ENCODE measurements at places on chromosomes 4 and X.

DNA sequence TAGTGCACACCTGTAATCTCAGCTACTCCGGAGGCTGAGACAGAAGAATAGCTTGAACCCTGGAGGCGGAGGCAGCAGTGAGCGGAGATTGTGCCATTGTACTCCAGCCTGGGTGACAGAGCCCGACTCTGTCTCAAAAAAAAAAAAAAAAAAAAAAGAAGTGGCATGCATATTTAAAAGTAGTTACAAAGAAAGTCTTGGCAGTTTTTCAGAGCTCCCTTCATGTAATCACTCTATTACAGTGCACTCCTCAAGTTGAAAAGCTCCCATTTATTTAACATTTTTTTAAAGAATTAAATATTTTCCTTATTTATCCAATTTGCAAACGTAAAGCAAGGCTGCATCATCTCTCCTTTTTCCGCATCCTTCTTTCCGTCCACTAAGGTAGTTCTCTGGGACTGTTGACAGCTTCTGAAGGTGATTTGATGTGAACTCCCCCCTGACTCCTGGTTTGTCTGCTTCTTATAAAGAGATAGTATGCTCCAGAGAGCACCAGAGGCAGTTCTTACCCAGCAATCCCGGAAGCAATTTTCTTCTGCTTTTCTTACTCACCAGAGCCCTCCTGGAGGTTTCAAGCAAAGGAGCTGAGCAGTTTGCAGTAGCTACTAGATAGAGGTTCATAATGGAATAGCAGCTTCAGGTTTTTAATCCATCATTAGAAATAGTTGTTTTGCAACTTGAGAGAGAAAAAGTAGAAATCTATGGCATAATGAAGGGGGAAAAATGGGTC is 151.0 kb downstream of the PALLD start:
- no peak for DNase-seq

DNA sequence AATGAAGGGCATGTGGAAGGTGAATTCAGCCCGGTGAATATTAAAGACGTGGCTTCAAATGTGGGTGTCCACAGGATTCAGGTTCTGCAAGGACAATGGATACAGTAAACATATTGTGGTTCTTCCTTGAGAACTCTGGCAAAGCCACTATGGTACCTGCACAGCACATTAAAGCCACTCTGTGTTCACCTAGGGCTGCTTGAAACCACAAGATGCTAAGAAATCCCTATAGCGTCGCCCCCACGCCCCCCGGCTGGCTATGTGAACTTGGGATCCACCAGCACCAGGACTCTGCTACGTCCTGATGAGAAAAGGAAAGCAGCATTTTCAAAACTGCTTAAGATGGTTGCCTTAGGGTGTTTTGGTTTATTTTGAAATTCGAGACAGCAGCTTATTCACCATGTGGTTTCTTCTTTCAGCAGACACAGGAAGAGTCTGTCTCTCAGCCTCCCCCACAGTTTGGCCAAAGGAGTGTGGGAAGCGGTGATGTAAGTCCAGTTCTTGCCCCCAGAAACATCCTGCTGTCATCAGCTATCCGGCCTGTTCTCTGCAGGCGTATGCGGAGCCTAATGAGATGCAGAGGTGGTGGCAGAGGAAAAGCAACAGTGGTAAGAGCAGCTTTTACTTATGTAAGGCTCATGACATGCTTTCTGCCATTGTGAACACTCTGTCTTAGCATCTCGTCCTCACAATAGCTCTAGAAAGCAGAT is 111.5 kb downstream of the AFAP1 start:
- peak; percentile 44 for DNase-seq

DNA sequence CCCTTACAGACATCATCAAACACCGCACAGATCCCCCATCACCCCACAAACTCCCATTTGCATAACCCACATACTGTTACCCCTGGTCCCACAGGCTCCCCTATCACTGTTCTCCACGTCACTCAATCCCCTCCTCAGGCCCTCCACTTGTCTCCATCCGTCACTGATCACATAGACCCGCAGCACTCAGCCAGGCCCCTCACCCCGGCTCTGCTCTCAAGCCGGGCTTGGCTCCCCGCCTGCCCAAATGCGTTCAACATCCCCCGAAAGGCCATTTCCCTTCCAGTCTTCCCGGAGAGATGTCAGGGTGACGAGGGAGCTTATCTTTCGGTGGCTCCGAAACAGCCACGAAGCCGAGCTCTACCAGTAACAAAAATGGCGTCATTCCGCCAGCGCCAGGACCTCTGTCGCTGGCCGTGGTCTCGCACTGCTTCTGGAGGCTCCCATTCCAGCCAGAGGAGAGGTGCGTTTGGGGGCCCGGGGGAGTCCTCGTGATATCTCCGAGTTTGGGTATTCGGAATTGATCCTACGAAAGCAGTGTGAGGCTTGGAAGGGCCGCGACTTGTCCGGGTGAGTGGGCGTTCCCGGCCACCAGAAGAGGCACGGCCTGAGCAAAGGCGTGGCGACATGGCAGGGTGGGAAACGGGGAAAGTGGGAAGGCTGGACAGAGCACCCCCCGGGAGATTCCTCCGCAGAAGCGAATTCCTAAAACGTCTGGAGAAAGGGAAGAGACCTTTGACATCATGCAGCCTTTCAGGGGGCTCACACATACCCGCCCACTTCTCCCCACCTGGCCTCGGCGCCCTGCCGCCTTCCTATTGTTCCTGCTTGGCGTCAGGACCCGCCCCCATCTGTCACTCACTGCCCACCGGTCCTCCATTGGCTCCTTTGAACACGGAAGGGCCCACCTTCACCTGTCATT is at the start of gene ZNF630:
ZNF630 (minus strand) TSS at position 577 of the 922 bp plus-strand sequence. CDS start 4,754 bp downstream, outside the sequence.
- peak; percentile 63 for DNase-seq

DNA sequence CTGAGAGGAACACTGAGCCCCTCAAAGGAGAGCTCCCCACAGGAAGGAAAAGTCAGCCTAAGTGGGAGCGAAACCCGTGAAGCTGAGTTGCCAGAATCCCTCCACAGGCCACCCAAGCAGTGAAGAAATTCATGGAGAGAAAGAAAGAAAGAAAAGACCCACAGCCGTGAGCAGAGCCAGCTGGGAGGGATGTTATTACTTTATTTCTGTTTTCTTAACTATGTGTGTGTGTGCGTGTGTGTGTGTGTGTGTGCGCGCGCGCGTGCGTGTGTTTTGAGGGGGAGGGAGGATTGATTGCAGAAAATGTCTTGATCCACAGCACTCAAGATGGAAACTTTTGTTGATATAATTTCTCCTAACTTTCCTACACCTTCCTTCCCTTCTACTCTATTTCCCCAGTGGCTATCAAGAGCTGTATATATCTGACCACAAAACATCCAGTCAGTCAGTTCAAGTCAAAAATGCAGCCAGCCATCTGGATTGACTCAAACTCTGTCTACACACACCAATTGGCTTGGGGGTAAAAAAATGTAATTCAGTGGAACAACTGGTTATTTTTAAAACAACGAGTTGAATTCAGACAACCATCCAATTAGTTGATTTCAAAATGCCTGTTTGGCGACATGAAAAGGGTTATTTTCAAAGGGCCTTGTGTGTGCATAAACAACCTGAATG is 13.8 kb upstream of the GPC3 start:
- DNase-seq, result no peak

DNA sequence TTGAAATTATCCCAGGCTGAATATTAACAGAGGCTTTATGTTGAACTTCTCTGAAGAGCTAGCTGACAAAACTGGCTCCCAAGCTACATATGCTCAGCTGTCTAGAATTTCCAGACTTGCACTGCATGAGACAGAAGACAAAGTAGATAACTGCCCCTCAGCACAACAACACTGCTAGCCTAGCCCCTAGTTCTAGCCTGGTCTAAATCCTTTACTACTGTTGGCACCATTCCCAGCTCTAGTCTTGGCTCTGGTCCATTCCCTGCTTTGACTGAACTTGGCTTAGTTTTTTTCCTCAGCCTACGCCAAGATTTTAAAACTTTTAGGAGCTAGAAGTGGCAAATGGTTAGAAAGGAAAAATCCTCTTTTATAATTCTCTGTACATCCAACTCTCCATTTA is 7.6 kb upstream of the OPHN1 start:
- DNase-seq, result no peak

- DNase-seq, result no peak
These were observed 119.2 kb upstream of the EDNRA start for GRCh38 chr4:147361726-147362125.

DNA sequence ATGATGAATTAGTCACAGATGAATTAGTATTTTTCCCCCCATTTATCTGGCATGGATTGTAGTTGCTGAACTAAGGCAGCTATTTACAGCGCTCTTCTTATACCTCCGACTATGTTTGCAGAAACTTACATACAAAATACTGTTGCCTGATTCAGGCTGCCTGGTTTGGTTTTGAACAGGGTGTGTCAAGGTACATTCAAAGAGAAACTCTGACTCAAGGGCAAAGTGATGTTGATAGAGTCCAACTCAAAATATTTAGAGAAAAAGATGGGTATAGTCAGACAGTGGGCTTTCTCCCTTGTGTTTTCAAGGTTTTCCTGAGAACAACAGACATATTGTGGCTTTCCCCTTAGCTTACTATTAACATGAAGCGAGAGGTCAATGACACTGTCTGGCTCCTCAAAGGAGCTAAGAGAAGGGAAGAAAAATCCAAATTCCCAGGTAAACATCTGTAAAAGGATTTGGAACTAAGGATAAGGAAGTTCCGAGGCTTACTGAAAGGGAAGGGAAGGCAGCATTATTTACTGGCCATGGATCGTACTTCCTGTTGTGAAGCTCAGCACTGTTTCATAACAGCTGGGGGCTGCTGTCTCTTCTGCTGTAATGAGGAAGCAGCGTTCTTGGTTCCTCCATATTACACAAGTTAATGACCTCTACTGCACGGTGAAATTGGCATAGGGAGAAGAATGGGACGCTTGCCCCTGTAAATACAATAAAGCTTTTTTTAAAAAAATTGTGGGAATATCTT is 30.9 kb downstream of the FAM9C start:
- no peak for DNase-seq

DNA sequence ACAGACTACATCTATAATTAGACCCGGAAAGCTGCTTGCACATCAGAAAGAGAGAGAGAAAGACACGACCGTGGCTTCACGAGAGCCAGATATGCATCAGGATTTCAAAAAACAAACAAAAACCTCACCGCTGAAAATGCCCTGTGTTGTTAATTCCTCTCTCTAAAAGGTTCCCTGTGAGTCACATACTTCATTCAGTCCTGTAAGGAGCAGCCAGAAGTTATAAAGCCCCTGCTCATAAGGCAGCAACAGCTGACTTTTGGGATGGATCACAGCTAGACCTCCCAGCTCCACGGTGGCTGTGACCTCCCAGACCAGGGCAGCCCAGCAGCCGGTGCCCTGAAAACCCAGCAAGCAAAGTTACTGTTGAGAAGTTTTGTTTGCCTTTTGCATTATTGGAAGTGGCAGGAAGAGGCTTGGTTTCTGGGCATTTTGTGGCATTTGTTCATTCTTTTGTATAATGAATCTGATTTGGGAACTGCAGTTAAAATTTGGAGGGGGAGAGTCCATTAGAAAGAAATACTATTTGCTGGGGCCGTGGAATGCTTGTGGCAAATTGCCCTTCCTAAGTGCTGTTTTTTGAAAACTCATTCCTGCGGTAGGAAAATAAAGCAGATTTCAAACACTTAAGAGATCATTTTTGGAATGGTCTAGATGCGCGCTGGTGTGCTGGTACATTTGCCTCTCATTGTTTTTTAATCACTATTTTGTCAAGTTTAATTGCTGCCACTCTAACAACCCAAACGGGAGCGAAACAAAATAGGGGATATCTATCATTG is 520.4 kb downstream of the BCOR start:
- DNase-seq, result no peak
